ENCODE measurements at places on chromosomes 1 and 21. TPM values are rescaled to one million over a fixed set of nuclear protein-coding genes. Genes with fewer than 3 reads are reported as not detected.

The RHBDL2 gene
- not detected for total RNA-seq

The RAB42 gene
- 1.1 TPM for total RNA-seq

The EFNA3 gene
- 1.2 TPM for total RNA-seq

The AGBL4 gene
- total RNA-seq: 0.32 TPM

The ATP1A2 gene
- 147 TPM for total RNA-seq
